Endothelial cell of umbilical vein (primary cell): ENCODE measurements at places on chromosomes 4 and X. TPM values are rescaled to one million over a fixed set of nuclear protein-coding genes. Genes with fewer than 3 reads are reported as not detected.

The H2BW2 gene
- total RNA-seq: not detected in 2 replicates

The RTL3 gene
- not detected in 2 replicates for total RNA-seq

DNA sequence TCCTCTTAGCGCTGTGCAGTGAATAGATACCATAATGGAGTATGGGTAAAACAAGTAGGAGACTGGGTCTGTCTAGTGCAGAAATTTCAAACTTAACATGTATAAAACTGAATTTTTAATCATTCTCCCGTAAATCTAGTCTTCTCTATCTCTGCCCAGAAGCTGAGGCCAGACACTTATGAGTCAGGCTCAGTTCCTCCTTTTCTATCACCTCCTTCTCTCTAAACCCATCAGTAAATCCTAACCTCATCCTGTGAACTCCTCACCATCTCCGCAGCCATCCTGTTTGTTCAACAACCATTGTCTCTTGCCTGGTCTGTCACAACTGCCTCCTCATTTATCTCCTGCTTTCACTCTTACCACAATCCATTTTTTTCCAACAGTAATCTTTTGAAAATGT lies 19.8 kb upstream of the SGMS2 start:
- DNase-seq: no peak

DNA sequence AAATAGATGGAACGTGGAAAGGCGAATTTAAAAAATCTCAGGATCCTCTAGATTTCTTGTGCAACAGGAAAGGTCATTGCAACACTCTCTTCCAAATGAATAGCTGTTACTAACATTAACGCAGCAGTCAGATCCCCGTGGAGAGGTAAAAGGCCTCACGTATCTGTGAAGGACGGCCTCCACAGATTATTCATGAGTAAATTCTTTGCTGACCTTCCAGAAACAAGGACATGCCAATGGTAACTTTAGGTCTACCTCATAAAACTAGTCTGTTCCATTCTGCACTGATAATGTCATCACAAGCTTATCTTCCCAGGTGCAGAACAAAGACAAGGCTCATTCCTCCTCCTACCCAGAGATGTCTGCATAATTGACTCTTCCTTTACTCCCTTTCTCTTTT lies 16.1 kb upstream of the REPS2 start:
- no peak for DNase-seq

- no peak for DNase-seq
Observed at GRCh38 chr4:70984106-70984505, 9.3 kb upstream of the DCK start.

DNA sequence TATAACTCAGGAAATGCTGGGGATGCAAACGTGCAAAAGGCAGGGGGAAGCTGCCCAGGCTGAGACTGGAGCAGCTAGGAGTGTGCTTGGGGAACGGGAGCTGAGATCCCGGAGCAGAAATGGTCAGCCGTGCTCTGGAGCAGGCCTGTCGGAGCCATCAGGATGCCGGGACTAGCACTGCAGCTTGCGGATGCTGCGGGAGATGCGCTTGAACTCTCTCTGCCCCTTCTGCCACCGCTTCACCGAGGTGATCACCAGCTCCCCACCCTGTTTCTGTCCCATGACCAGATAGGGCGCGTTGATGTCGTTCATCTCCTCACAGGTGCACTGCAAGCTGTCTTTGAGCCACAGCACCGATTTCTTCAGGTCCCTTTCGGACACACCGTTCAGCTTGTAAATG lies 7.6 kb downstream of the SFRP2 start:
- DNase-seq: no peak

GRCh38 chr4:186158021-186158813 lies 33.1 kb upstream of the CYP4V2 start:
- no peak for DNase-seq

DNA sequence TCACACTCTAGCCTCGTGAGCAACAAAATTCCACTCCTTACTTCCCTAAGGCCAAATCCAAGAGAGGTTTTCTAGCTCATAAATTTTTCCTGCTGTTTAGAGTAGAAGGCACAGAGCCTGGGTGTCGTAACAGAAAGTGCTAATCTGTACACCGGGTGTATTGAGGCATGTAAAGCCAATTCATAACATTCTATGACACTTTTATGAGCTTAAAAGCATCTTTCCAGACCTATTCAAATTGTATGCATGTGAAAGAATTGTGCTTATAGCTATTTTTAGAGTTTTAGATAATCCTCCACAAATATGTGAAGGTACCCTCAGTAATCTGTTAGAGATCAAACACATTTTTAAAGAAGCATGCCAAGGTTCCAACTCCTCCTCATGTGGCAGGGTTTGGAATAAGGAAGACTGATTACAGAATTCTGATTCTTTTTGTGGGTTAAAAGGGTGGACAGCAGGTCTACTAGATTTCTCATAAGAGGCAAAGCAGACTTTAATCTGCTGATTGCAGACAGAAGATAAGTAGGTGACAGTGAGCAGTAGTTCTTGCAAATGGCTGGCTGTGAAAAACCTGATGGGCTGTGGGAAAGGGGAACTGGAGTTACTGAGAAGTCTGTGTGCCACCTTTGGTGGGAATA lies 25.5 kb upstream of the LRCH2 start:
- no peak for DNase-seq

The ARHGAP6 gene
- total RNA-seq: 0.69 and 1.4 TPM in 2 replicates

- DNase-seq: no peak
Observed at GRCh38 chr4:79413886-79414285, 5.9 kb upstream of the GK2 start.
